ENCODE measurements at places on chromosomes 2 and 18.

GRCh38 chr2:203612246-203612645 is 77.1 kb upstream of the RAPH1 start:
- DNase-seq, result no peak

GRCh38 chr2:29064746-29065067 is 9.6 kb downstream of the PCARE start:
- no peak for DNase-seq

DNA sequence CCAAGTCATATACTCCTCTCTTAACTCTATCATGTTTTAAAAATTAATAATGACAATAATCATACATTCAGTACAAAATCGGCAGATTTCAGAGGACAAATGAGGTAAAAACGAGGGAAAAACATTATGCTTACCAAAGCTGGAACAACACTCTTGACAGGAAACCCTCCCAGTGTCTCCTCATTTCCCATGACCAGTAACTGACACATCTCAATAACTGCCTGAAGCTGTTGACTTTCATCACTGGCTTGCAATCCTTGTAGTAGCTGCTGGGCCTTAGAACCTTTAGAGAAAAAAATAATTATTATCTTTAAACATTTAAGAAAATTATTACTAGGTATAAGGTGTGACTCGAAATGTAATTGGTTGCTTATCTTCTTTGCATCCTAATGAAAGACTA is 103.6 kb downstream of the TRIP12 start:
- no peak for DNase-seq

DNA sequence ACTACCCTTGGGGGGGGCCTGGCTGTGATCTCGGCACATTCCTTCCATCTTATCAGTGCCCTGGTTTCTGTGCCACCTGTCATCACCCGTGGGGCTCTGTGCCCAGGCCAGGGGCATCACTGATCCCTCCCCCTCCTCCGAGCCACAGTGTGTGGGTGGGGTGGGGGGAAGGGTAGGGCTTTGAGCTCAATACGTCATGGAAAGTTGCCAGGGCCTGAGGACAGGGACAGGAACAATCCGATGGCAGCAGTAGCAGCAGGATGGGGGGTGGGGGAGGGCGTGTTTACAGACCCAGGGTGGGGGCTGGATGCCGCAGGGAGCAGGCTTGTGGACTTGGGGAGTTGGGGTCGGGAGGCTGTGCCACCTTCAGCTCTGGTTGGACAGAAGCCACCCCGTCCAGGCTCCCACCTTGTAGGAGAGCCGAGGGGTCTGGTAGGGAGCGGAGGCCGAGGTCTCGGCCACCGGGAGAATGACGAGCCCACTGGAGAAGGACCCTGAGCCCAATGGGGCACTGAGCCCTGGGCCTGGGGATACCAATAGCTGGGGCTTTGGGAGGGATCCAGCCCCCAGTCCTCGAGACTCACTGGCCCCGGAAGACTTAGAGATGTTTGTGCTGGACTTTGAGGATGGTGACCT is 3.5 kb downstream of the SLC4A3 start:
- peak; percentile 23 for DNase-seq

DNA sequence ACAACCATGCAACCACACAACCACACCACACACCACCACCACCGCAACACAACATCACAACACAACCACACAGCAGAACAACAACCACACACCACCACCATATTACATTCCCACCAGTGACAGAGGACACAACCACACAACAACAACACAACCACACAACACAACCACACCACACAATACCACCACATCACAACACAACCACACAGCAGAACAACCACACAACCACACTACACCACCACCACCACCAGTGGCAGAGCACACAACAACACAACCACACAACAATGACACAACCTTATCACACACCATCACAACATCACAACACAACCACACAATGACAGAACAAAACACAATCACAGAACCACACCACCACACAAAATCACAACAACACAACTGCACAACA is 313.0 kb upstream of the MYT1L start:
- no peak for DNase-seq

- no peak for DNase-seq
Measured at GRCh38 chr2:72554381-72554780, 271.5 kb downstream of the EXOC6B start.

DNA sequence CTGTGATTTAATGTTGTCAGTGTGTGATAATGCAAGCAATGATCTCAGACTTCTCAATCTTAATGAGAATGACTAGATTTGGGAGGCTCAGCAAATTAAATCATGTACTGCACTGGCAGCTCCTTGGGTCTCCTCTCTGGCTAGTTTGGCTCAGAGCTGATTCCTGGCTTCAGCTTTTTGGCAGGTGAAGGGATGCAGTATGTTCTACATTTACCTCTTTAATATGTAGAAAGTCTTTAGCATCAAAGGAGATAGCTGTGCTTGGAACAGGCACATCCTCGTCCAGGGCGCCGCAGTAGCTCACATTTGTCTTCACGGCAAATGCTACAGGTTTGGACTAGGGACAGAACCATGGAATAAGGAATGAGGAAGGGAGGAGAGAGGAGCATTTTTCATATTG is 52.4 kb upstream of the ARL5A start:
- no peak for DNase-seq

DNA sequence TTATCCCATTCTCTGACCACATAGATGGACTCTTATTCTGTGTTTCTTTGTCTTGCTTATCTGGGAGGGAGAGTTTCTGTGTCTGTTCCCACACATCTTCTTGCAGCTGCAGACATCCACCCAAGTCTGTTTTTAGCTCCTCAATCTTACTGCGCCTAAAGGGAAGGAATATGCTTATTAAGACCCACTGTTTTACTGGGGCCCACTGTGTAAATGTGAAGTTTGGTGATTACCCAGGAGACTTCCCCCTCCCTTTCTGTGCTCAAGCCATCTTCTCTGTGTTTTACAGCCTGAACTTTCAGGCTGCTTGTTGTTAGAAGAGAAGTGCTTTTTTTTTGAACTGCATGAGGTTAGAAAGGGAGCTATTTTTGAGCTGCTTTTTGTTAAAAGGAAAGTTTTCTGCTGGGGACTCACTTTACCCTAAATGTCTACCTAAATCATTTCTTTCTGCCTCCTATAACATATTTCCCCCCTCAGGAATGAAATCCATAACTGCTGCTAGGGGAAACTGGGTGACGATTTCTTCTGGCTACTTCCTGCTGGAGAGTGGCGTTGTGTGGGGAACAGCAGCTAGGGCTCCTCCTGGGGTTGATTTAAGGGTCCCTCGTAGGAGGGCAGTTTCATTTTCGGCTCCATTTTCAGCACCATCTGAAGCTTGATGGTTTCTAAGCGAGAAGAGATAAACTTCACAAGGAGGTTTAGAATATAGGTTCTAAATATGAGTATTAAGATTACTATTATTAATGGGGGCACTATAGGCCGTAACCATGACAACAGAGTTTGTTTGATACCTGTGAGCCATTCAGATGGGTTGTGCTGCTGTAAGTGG is 39.5 kb upstream of the GMCL1 start:
- DNase-seq, result no peak

DNA sequence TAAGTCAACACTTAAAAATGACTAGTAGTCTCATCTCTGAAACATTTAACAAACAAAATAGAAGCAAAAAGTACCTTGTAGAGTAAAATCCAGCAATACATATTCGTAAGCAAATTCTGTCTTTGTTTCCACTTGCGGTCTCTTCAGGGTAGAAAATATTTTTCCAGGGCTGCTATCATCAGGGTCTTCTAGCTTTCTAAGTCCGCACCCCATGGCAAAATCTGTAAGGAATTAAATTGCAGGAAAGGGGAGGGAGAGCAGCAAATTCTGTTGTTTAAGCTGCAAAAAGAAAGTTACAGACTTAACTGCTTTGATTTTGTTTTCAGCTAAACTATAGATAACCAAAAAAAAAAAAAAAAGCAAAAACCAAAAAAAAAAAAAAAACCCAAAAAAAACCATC is at the start of gene RFTN2:
Gene RFTN2 (minus strand): TSS at position 342 of the 400 bp plus-strand sequence. CDS start 129 bp downstream, at position 213.
- no peak for DNase-seq

DNA sequence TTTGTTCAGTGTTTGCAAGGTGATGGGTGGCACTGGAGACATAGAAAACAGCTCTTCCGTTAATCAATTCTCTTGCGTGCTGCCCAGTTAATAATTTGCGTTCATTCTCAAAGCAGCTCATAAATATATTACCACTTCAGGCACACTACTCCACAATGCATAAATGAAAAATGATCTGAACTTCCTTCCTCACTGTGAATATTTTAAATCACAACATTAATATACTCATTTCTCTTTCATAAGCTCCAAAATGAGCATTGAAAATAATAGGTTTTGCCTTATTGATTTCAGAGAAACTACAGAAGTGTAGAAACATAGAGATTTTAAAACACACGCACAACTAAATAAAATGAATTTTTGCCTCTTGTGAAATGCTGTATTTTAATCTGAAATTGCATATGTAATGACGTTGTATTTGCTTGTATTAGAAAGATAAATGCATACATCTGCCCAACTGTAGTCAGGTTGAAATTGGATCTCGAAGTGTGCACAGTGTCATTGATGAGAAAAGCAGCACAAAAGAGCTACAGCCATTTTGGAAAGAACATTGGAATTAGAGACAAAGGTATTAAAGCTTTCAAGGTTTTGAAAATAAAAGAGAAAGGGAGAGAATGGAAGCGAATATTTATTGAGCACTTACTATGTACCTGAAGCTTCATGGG is 350.5 kb downstream of the LPIN1 start:
- no peak for DNase-seq

DNA sequence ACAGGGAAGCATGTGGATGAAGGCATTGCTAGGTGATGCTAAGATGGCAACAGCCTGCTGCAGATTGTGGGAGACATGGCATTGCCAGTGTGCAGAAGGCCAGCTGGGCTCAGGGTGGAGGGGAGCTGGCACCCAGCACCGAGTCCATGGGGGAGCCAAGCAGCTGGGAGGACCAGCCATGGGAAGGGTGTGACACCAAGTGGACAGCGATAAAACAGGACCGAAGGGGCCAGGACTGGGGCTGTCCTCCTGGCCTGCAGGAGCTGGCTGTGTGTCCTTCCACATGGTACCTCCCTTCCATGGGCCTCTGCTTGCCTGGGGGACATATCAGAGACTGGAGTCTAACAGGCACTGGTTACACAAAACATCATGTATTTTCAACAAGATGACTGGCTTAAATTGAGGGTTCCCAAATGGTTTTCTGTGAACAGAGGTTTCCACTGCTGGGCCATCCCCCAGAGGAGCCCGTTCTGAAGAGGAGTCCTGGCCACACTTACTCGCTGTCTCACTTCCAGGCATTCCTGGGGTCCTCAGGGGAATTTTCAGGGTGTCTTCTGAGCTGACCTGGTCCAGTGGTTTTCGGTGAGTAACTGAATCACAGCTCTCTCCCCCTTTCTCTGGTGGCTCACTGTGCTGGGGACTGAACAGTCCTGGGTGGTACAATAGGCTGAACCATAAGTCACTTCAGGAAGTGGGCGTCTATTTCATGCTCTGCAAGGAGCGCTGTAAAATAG is 60.4 kb upstream of the TNP1 start:
- DNase-seq, result no peak

DNA sequence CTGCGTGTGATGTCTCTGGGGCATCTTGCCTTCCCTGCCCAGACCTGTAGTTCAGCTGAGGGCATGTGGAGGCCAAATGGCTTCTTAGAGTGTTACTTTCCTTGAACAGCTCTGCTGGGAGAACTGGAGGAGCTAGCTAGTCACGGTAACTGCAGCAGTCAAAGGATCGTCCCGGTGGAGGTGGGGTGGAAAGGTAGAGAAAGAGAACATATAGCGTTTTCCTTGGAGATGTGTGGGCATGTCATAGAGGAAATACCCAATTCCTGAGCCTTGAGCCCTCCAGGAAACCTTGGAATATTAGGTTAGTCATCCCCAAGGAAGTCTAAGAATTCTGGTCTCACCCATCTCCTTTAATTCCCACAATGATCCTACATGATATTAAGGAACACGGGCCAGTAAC is 33.5 kb upstream of the IL37 start:
- no peak for DNase-seq

GRCh38 chr2:4354678-4355077 is 651.3 kb downstream of the DCDC2C start:
- no peak for DNase-seq

GRCh38 chr2:9002637-9003365 is 683 bp downstream of the MBOAT2 start:
- DNase-seq, result peak; percentile 16

DNA sequence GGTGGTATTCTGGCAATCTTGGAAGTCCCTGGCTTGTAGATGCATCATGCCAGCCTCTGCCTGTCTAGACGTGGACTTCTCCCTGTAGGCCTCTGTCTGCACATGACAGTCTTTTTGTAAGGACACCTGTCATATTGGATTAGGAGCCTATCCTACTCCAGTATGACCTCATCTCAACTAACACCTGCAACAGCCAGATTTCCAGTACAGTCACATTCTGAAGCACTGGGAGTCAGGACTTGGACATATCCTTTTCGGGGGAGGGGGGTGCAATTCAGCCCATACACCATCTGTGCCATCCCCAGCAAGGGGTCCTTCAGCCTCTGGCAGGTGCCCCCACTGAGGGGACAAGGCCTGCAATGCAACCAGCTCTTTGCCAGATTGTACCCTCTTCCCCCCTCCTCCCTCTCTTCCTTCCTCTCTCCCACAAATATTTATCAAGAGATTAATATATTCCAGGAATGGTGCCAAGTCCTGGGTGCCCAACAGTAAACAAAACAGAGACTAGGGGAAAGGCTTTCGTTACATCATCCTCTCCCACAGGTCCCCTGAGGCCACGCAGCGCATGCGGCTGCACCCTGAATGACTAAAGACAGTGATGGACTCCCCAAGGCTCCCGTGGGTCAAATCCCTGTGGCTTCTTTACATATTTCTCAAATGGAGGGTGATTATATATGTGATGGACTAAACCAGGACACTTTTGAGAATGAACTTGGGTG is 20.5 kb upstream of the MYCN start:
- DNase-seq, result no peak

DNA sequence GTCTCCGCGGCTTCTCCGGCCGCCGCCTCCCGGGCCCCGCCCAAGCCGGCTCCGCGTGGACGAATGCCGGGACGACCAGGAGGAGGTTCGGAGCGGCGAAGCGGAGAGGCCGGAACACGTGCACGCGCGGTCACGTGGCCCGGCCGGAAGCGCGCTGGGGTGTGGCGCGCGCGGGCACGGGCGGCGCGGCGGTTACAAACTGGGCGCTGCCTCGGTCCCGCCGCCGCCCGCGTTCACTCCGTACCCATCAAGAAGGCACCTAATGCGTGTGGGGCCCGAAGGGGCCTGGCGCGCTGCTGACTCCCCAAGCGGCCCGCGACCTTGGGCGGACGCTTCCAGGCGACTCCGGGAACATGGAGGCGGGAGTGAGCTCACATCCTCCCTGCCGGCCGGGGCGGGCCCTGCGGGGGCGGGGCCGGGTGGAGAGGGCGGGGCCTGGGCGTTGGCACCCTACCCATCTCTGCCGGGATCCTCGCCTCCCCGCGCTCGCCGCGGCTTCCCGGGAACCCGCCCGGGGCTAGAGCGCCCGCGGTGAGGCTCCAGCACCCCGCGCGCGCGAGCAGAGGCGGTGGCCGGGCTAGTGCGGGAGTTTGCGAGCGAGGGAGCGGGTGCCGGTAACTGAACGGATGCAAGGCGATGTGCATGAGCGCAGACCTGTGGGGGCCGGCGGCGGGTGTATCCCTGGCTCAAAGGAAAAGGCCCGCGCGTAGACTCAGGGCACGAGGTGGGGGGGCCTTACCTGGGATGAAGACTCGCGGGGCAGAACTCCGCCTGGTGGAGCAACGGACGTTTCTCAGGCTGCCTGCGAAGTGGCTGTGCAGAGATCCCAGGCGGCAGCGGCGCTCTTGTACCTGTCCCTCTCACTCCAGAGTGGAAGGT is at the start of gene TMEM185B:
Gene TMEM185B (minus strand): TSS at position 367 of the 879 bp plus-strand sequence. CDS start 424 bp downstream, outside the sequence.
- peak; percentile 85 for DNase-seq

GRCh38 chr2:149427387-149427786 is 97.0 kb downstream of the LYPD6 start:
- no peak for DNase-seq

- DNase-seq, result no peak
Measured at GRCh38 chr18:72692086-72692485, 147.9 kb upstream of the CBLN2 start.

All from uterus (tissue), 4 donors.